CD4-positive, alpha-beta T cell treated with Interleukin-21 for 1 hour (primary cell): ENCODE measurements at places on chromosomes 11 and 22.

- no peak for DNase-seq
Measured at GRCh38 chr11:68776442-68777235, 25.3 kb upstream of the TESMIN start.

DNA sequence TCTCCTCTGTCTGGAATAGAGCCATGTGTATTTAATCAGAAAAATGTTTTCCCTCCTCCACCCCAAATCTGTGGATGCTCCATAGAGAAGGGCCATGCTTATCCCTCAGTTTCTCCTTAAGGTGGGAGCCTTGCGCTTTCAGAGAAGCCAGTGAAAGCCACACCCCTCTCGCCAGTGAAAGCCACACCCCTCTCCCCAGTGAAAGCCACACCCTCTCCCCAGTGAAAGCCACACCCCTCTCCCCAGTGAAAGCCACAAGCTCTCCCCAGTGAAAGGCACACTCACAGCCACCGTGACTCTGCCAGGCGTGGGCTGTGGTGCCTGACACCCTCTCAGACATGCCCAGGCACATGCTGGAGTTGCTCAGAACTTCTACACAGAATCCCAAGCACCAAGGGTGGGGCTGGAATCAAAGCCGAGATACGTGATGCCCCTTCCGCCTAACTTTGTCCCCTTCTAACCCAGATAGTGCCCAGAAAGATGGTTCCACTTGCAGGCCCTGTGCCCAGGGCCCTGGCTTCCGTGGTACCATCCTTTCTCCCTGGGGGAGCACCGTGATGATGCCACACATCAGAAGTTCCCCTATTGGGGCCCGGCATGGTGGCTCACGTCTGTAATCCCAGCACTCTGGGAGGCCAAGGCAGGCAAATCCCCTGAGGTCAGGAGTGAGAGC, 16.5 kb upstream of the PRR5 start:
- DNase-seq: peak; percentile 91

DNA sequence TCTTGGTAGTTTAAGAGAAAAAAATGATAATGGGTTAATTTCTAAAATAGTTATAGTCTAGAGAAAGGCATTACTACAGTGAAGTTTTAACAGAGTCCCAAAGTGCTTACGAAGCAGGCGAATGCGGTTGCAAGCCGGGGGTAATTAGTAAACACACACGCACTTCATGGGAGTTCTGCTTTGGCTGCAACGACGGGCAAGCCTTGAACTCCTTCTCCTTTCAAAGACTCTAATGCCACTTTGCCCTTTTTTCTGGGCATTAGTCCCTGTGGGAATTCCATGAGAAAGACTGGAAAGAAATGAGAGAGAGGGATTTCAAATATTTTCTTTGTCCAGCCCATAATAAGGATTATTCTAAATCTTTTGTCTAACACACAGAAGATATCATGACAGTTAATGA, 66.1 kb downstream of the TENM4 start:
- no peak for DNase-seq

- no peak for DNase-seq
Measured at GRCh38 chr22:28930357-28931007, 47.1 kb downstream of the ZNRF3 start.

DNA sequence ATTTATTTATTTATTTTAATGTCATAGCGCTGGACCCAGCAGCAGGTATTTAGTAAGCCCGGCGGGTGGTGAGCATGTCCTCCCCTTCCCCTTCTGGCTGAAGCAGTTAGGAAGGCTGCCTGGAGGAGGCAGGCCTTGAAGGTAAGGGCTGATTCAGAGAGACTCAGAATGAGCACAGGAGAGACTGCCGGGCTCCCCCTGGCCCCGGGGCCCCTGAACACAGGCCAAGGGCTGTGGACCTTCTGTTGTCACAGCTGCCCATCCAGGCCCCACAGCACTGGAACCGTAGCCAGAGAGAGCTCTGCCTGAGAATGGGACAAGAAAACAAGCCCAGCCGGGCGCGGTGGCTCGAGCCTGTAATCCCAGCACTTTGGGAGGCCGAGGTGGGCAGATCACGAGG, 52.8 kb downstream of the KCNJ4 start:
- no peak for DNase-seq

DNA sequence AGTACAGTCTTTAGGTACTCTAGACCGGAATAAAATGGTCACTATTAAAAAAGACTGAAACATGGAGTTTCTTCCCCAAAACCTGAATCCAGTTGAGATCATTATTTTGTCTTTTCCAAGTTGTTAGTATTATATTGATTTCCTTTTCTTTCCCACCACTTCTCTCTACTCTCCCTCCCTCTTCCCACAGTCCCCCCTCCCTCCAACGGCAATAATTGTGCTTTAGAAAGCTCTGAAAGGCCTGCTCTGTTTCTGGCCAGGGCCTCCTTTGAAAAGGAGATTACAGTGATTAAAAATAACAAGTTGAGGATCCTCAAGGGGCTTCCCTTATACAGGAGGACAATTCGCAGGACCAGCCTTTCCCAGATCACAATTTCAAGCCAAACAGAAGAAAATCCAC, 3.5 kb downstream of the SPON1 start:
- DNase-seq: no peak

DNA sequence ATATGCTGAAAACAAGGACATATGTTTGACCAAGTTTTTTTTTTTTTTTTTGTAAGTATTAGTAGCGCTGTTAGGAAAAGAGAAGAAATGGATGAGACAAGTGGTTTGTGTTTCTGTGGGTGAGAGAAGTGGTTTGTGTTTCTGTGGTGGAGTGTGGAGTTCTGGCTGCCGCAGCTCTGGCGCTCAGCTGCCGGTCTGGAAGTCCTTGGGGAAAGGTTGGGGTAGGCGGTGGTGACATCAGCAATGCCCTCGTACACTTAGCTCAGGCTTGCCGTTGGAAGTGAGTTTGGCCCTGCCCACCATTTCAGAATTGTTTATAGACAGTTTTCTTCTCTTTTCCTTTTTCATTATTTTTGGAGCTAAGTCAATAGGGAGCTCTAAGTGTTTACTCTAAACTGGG, 116.6 kb downstream of the TBC1D22A start:
- no peak for DNase-seq

DNA sequence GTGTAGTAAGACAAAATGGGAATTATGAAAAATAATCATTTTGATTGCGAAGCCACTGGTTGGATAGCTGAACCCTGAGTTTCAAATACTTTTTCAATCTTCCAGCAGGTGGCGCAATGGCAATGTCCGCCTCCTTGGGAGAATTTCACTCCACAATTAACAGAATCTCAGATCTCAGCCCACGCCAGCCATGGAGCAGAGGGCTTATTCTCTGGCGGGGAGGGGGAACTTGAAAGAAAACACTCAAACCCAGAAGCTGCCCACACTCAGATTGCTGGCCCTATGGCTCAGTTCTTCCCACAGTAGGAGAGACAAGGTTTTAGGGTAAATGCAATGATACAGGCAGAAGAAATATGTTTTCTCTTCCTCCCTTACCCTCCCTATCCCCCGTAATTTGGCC, 38.7 kb upstream of the RCN1 start:
- peak; percentile 57 for DNase-seq

GRCh38 chr11:73321604-73322381, 13.7 kb downstream of the ARHGEF17 start:
- DNase-seq: no peak

- no peak for DNase-seq
Measured at GRCh38 chr11:120569861-120570260, 58.3 kb downstream of the GRIK4 start.

- no peak for DNase-seq
Measured at GRCh38 chr11:2218031-2218633, 46.5 kb upstream of the TH start.

- DNase-seq: peak; percentile 44
Measured at GRCh38 chr11:60887556-60887955, 18.8 kb downstream of the PRPF19 start.

DNA sequence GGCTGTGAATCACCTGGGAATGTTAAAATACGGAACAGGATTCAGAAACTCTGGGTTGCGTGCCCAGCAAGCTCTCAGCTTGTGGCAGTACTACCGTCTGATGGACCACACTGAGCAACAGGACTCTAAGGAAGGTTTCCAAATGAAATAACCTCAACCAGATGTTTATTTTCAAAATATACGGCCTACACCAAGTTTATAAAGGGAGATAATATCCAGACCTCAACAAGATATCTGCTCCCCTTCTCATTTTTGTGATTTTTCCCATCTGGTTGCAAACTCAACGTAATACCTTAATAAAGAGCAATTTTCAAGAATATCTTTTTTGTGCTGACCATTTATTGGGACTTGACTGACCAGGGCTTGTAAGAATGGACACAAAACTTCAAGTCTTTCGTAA, 49.4 kb downstream of the SLC25A17 start:
- no peak for DNase-seq

- DNase-seq: no peak
Measured at GRCh38 chr22:27714068-27714467, 87.5 kb downstream of the MN1 start.

DNA sequence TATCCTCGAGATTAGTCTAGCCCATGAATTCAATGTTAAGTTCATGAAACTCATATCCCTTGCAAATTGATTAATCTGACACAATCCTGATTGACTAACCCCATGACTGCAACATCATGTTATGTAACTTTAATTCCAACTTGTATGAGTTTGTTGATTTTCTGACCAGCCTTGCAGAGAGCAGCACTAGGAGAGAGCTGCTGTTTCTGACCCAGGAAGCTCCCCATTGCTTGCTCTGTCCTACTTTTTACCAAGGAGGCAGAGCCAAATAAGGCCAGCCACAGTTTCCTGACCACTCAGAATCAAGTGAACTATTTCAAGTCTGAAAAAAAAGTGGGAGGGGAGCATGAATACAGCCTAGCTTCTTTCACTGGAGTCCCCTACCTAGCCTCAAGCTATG, 13.2 kb downstream of the MPZL3 start:
- DNase-seq: no peak

GRCh38 chr22:40610329-40610850, 26.1 kb downstream of the MRTFA start:
- no peak for DNase-seq

GRCh38 chr22:47788461-47788860, 1026.0 kb downstream of the TBC1D22A start:
- no peak for DNase-seq

- DNase-seq: no peak
Measured at GRCh38 chr11:126494831-126495230, 139.3 kb downstream of the ST3GAL4 start.

DNA sequence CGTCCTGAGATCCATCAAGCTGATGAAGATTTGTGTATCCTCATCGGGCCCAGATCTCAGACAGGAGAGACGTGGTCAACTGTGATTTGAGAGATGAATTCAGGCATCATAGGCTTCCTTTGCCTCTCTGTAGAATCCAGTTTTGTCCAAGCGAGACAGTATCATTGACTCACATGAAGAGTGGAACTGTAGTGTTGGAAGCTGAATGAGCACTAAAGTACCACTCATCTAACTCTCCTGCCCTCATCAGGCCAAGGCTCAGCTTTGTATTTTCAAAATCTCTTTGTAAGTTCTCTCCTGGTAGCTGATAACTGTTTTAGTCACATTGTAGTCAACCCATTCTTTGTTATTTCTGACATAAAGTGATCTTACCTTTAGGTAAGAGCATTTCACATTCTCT, 85.1 kb downstream of the KIRREL3 start:
- no peak for DNase-seq

GRCh38 chr11:98431463-98432359, 589.0 kb upstream of the CNTN5 start:
- no peak for DNase-seq

DNA sequence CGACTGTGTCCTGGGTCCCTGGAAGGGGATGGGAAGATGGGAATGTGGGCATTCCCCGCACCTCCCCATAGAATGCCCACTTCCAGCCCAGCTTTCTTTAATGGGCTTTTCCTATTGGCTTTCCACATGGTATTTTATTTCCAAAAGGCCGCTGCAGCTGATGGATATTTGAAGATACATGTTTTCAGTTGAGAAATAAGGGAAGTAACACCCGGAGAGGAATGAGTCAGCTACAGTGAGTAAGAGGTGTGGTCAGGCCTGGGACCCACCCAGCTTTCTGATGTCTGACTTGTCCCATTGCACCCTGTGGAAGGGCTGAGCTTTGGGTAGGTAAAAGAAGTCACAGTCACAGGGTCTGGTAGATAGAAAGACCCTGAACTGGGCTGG, 476.9 kb downstream of the MIAT start:
- DNase-seq: peak; percentile 2

DNA sequence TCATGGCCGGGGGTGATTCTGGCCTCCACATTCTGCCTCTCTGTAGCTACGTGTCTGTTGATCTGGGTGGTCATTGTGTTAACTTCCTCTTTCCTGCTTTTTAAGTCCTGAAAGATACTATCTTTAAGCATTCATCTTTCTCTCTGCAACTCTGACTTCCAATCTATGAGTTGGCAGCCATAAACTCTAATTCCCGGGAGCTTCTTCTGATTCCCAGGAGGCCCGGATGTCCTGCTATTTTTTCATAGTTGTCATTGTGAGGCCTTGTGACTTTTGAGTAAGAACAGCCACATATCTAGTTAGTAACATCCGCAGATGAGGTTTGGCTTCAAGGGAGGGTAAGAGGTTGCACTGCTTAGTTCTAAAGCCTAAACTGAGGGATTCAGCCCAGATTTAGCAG, 107.8 kb downstream of the SYN3 start:
- no peak for DNase-seq

DNA sequence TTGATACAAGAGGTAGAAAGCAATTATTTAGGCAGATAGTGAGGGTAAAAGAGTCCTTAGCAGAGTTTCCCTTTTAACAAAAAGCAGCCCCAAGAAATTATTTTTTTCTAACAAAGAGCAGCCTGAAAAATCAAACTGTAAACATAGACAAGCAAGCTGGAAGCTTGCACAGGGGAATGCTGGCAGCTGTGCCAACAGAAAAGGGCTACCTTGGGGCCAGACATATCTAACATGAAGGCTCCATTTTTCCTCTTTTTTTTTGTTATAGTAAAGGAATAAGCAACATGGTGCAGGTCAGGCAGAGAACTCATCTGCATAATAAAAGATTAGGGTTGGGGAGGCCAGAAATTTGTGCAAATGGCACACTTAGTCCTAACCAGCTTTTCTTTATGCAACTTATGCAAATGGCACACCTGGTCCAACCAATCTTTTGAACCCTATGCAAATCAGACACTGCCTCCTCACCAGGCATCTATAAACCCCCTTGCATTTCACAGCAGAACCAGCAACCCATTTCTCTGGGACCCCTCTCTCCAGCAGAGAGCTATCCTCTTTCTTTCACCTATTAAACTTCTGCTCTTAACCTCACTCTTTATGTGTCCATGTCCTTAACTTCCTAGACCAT, 41.8 kb downstream of the PDGFD start:
- no peak for DNase-seq

DNA sequence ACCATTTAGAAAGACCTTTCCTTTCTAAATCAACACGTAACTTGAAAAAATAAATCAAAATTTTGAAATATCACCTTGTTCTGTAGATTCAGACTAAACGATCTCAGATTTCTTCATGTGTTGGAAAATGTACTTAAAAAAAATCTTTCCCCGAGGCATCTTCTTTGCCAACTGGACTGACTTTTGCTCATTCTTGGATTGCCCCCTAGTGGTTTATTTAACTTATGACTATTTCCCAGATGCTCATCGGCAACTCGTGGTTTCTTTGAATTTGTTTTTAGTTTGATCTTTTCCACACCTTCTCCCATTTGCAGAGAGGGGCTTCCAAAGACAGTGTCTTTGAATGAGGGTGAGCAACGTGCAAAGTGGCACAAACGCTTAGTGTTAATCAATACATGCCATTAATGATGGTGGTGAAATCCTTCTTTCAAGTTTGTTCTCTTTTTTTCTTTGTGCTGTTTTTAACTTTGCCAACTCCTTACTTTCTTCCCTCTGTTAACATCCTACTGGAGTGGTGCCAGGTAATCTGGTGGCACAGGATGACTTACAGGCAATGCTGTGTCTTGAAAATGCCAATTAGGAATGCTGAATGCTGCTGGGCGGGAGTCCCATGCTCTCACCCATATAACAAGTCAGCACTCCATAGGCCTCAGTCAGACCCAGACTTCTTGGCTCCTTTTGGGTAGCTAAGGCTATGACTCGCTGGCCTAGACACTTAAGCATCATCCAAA, 18.3 kb downstream of the PRSS23 start:
- peak; percentile 60 for DNase-seq
